SK-N-SH (cell line): ENCODE measurements at places on chromosomes 4 and X.

- H3K4me1 ChIP-seq, result peaks cover 71% of the 10 kb centered on the region; the same call in 1 of the 2 replicates
- DNase-seq, result peak; percentile 88
- H3K27me3 ChIP-seq, result no peaks in the 10 kb centered on the region
- H3K27ac ChIP-seq, result peak overlapping the region; percentile 92
- H3K4me3 ChIP-seq, result peak overlapping the region; percentile 87
These were observed 628 bp downstream of the MXD4 start for GRCh38 chr4:2261110-2261852.

DNA sequence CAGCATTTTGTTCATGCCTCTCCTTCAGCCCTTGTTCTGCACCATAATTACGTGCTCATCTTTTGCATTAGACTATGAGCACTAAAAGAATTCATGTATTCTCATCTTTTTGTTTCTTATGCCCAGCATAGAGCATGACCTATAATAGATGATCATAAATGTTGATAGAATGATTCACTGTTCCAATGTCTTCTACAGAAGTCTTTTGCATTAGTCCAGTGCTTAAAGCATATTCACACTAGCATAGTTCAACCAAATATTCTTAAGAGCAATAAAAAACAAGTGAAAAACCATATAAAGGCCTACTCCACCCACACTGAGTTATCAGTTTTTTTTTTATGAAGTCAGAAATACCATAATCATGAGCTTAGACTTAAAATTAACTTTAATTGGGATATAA, 36.5 kb upstream of the SLC10A4 start:
- no peak overlapping the region for H3K27ac ChIP-seq
- no peaks in the 10 kb centered on the region for H3K36me3 ChIP-seq
- no peak for DNase-seq
- no peak overlapping the region for H3K4me3 ChIP-seq
- no peaks in the 10 kb centered on the region for H3K4me1 ChIP-seq
- no peaks in the 10 kb centered on the region for H3K27me3 ChIP-seq

DNA sequence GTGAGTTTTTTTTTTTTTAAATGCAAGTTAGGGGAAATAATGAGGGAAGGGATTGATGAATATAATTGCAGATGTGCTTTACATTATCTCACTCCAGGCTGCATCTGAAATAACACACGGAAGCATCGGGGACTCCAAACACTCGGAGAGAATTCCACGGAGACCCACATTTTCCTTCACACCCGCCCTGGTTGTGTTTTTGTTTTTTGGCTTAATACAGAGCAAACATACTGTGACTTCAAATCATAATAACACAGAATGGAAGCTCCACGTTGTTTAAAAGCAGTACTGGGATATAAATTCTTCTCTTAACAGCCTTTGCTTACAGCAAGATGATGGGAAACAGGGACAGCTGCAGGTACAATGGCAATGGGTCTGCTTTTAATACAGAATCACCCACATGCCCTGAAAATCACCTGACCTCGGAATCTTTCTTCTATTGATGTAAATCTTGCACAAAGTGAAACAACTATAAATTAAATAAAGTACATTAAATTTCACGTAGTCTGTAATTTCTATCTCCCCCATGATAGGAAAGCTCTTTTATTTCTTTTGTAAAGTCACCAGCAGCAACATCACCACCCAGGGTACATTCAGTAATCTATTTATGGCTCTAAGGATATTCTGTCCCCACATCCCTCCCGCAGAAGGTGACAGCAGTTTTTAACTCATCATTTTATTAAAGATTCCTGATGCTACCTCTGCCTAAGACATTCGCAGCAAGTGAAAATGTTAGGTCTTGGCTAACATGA, 119.3 kb downstream of the ZNF827 start:
- DNase-seq, result no peak
- H3K36me3 ChIP-seq, result peaks cover 26% of the 10 kb centered on the region
- no peaks in the 10 kb centered on the region for H3K27me3 ChIP-seq
- no peak overlapping the region for H3K4me3 ChIP-seq
- H3K4me1 ChIP-seq, result peaks cover 7% of the 10 kb centered on the region

DNA sequence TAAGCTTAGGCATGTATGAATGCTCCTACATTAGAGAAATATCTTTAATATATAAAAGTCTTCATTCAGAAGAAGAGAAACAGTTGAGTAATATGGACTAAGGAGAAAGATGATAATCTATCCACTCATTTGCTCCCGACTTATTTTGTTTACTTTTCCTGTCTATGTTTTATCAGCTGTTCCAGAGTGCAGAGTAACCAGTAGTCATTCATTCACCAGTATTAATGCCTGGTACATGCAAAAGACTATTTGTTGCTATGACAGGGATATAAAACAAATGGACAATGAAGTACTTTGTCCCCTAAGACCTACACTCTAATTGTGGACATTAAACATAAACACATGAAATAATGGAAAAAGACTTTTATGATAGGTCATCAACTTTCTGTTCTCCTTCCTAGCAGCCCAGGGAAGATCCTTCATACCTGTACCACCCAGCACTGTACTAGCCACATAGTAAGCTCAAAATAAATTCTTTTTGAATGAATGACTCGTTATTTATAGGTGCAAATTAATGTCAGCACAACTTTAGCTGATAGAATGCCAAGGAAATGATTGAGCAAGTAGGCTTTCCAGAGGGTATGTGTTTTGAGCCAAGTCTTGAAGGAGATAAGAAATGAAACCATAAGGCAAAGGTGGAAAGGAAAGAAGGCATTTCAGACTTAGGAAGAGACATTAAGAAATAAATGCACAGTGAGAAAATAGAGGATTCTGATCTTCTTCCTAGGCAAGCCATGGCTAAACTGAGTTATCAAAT, 45.0 kb upstream of the IL13RA1 start:
- no peaks in the 10 kb centered on the region for H3K27me3 ChIP-seq
- no peaks in the 10 kb centered on the region for H3K4me1 ChIP-seq
- no peak for DNase-seq
- peaks cover 42% of the 10 kb centered on the region; the same call in 1 of the 2 replicates for H3K36me3 ChIP-seq

GRCh38 chrX:82412858-82413257, 1095.2 kb upstream of the POU3F4 start:
- DNase-seq, result no peak
- no peaks in the 10 kb centered on the region for H3K4me1 ChIP-seq
- H3K27me3 ChIP-seq, result no peaks in the 10 kb centered on the region
- no peak overlapping the region for H3K27ac ChIP-seq
- H3K4me3 ChIP-seq, result no peak overlapping the region

GRCh38 chr4:9927341-9928007, 93.8 kb downstream of the SLC2A9 start:
- no peaks in the 10 kb centered on the region for H3K4me1 ChIP-seq
- no peak for DNase-seq
- no peak overlapping the region for H3K4me3 ChIP-seq
- H3K27ac ChIP-seq, result no peak overlapping the region
- H3K36me3 ChIP-seq, result no peaks in the 10 kb centered on the region

- H3K36me3 ChIP-seq, result no peaks in the 10 kb centered on the region
- H3K4me1 ChIP-seq, result no peaks in the 10 kb centered on the region
- no peak overlapping the region for H3K27ac ChIP-seq
These were observed 46.3 kb upstream of the ARHGEF6 start for GRCh38 chrX:136827026-136827425.

GRCh38 chr4:125315576-125316400, 1.0 kb downstream of the FAT4 start:
- H3K27ac ChIP-seq, result peak overlapping the region; percentile 74

DNA sequence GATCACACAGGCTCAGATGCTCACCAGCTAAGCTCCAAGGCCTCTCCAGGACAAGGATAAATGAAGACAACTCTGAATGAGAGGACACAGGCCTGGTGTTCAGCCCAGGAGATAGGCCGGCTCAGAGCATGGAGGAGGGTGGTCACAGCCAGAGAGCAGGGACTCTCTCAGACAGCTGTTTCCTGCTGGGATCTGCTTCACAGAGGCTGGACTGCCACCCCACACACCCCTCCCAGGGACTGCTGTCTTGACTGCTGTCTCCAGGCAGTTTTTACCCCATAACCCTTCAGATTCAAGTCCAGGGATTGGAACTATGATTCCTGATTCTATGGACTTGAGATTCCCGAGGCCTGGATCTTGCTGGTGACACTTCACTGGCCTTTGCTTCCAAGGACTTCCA, 89.0 kb downstream of the SMIM20 start:
- no peak overlapping the region for H3K4me3 ChIP-seq
- no peak overlapping the region for H3K27ac ChIP-seq
- H3K36me3 ChIP-seq, result no peaks in the 10 kb centered on the region
- no peaks in the 10 kb centered on the region; the same call in 1 of the 2 replicates for H3K27me3 ChIP-seq

GRCh38 chr4:107125496-107125895, 89.4 kb upstream of the DKK2 start:
- no peak overlapping the region for H3K4me3 ChIP-seq
- no peak for DNase-seq
- peaks cover 2% of the 10 kb centered on the region; the same call in 1 of the 2 replicates for H3K4me1 ChIP-seq
- H3K27me3 ChIP-seq, result no peaks in the 10 kb centered on the region
- H3K36me3 ChIP-seq, result no peaks in the 10 kb centered on the region
- H3K27ac ChIP-seq, result no peak overlapping the region

GRCh38 chr4:2785613-2786012, 7.3 kb upstream of the SH3BP2 start:
- no peak for DNase-seq
- no peak overlapping the region for H3K4me3 ChIP-seq
- H3K27me3 ChIP-seq, result no peaks in the 10 kb centered on the region
- H3K36me3 ChIP-seq, result no peaks in the 10 kb centered on the region
- H3K4me1 ChIP-seq, result peaks cover 17% of the 10 kb centered on the region; the same call in 1 of the 2 replicates
- no peak overlapping the region for H3K27ac ChIP-seq

GRCh38 chr4:8238036-8238511, 31.5 kb upstream of the HTRA3 start:
- H3K27me3 ChIP-seq, result no peaks in the 10 kb centered on the region
- DNase-seq, result no peak
- H3K4me1 ChIP-seq, result peaks cover 19% of the 10 kb centered on the region; the same call in 1 of the 2 replicates

DNA sequence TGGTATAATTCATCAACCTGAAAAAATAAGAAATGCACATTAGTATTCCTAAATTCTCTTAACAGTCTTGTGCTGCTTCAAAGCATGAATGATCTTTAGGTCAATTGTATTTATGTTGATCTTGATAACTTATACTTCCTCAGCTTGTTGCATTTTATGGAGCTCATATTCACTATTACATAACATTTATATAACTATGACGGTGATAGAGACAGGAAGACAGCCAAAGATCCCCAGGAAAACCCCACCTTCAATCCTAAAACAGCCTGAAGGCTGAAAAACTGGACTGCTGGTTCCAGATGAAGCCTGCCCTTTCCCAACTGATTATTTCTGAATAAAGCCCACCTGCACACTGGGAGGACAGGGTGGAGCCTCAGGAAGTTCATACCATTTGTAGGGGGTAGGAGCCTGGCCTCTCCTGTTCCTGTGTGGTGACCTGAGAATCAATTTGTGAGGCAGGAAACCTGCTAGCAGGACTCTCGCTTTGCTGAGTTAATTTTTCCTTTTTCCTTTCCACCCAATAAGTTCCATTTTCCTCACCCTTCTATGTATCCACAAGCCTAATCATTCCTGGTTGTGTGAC, 30.5 kb downstream of the MAGEC1 start:
- H3K27me3 ChIP-seq, result no peaks in the 10 kb centered on the region
- H3K36me3 ChIP-seq, result no peaks in the 10 kb centered on the region
- no peak overlapping the region for H3K27ac ChIP-seq

DNA sequence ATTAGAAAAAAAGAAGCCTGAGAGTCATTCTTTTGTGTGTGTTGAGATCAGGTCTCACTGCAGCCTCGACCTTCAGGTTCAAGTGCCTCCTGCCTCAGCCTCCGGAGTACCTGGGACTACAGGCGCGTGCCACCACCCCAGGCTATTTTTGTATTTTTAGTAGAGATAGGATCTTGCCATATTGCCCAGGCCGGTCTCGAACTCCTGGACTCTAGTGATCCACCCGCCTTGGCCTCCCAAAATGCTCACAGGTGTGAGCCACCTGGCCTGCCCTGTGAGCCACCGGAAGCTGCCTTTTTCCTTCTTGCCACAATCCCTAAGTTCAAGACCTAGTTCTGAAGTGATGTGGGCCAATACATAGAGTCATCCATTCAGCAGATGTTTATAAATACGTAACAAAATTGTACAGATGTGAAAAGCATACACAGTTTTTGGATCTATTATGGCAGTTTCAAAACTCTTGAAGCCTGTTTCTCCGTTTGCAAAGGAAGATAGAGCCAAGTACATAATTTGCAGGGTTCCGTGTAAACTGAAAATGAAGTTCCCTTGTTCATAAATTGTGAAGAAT, 536 bp upstream of the CTSO start:
- H3K27me3 ChIP-seq, result no peaks in the 10 kb centered on the region
- H3K27ac ChIP-seq, result peak overlapping the region; percentile 96
- no peak for DNase-seq
- no peaks in the 10 kb centered on the region for H3K36me3 ChIP-seq
- H3K4me1 ChIP-seq, result peaks cover 5% of the 10 kb centered on the region

DNA sequence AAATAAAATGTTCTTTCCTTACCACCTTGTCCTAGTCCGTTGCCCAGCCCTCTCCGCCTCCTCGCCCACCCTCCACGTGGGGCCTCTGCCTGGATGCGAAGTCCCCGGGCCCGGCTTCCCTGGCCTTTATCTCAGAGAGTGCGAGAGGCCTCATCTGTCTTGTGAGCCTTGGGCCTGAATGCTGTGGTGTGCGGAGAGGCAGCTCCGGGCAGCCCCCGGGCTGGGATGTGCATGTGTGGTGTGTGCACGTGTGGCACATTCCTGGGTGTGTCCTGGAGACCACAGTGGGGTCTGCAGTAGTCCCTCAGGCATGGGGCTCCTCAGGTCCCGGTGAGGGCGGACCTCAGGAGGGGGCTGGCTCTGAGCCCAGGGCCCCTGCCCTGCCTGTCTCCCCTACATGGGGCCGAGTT, 31.4 kb downstream of the DOK7 start:
- no peak overlapping the region for H3K27ac ChIP-seq
- no peak overlapping the region for H3K4me3 ChIP-seq
- no peaks in the 10 kb centered on the region for H3K27me3 ChIP-seq
- DNase-seq, result no peak
- H3K4me1 ChIP-seq, result peaks cover 23% of the 10 kb centered on the region; the same call in 1 of the 2 replicates

GRCh38 chrX:147351644-147352043, 537.1 kb upstream of the CXorf51A start:
- no peak overlapping the region for H3K27ac ChIP-seq
- no peaks in the 10 kb centered on the region for H3K4me1 ChIP-seq
- no peaks in the 10 kb centered on the region for H3K36me3 ChIP-seq
- H3K27me3 ChIP-seq, result no peaks in the 10 kb centered on the region
- H3K4me3 ChIP-seq, result no peak overlapping the region

DNA sequence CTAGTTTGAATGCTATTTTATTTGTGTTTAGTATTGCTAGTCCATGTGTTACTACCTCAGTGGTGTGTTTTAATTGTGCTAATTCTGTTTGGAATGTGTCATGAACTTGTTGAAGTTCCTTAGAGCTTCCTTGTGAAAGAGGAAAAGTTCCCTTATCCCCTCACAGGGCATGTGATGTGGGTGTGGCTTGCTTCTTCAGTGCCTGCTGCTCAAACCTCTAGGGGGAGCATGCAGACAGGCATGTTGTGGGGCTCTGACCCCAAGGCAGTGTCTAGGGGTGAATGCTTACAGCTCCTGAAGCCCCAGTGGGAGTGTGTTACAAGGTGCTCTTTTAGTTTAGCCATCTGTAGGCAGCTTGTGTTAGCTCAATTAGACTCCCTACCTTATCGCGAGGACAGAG, 86.5 kb downstream of the MAGED4 start:
- peaks cover 13% of the 10 kb centered on the region; the same call in 1 of the 2 replicates for H3K27me3 ChIP-seq
- no peak for DNase-seq
- H3K27ac ChIP-seq, result no peak overlapping the region
- no peak overlapping the region for H3K4me3 ChIP-seq
